ENCODE measurements at places on chromosomes 2 and 18.

DNA sequence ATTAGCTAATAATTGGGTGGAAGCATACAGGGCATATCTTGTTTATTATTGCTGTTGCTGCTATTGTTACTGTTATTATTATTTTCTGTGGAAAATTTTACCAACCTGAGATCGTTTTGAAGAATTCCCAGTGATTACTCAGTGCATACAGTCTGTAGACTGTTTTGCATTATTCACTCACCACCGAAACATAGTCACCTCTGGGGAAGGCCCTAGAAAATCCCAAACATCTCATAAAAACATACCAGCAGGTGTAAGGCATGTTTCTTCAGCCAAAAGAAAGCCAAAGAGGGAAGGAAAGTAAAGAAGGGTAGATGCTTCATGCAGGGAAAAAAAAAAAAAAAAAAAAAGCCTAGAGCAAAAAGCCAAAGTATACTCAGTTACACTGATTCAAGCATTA, 647.7 kb downstream of the BCL11A start:
- DNase-seq, result no peak

DNA sequence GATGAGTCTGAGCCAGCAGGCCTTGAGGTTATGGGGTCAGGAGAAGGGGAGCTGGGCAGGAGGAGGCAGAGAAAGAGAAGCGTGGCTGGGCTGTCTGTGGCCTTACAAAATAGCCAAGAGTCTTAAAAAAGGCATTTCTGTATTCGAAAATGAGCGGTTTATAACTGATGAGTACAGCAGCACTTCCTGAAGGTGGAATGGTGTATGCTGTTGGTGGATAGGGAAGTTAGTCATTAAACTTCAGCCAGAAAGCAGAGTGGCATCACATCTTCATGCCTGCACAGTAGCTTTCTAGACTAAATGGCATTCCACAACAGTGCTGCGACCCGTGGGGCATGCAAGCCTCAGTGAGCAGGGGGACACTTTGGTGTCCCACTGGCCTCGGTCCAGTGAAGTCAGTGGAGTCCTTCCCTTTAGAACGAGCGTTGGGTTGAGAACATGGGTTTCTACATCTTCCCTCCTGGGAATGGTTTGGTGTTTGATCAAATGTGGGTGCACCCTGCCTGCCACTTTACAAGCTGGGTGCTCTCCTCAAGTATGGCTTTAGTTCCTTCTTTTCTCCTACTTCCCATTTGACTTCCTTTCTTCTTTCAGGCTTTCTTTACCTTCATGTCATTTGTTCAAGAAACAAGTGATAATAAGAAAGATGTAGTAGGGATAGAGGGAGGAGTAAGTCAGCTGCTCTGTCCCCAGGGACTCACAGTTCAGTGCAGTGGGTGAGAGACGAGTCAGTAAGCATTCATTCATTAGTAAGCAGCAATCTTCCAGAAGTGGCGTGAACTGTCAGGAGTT, 96.3 kb downstream of the ARMC9 start:
- no peak for DNase-seq

DNA sequence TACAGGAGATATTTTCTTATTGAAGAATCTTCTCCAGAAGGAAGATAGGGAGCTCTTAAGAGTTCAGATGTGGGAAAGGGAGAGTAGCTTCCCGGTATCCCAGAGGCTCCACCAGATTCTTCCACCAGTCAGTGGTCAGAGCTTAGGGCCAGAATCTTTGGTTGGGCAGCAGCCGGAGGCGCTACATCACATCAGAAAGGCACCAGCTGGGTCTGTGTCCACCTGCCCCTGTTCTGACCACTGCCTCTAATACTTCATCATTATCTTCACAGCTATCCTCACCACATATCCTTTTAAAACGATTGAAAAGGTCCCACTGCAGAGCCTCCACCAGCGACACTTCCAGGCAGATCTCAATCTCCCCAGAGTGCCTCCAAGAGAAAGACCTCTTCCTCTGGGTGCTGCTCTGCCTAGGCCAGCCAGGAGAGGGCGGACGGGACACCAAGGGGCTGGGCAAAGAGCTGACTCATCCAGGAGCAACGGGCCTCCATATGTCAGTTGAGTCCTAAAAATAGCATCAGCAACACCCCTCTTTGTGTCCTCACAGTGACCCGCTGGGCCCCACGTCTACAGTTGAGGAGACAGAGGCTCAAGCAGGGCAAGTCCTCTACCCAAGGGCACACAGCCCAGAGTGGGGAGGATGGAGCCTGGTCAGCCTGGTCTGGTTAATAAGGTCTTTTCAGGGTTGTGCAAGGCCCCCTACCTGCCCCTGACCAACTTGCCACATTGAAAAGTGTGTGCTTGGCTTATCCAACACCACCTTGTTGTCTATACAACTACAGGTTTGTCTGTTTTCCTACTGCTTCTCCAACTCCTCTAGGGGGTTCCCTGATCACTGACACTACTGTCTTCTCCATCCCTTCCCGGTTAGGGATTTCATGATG, 81.2 kb downstream of the ADD2 start:
- no peak for DNase-seq

GRCh38 chr2:74031959-74032287, 47.2 kb downstream of the TET3 start:
- no peak for DNase-seq

DNA sequence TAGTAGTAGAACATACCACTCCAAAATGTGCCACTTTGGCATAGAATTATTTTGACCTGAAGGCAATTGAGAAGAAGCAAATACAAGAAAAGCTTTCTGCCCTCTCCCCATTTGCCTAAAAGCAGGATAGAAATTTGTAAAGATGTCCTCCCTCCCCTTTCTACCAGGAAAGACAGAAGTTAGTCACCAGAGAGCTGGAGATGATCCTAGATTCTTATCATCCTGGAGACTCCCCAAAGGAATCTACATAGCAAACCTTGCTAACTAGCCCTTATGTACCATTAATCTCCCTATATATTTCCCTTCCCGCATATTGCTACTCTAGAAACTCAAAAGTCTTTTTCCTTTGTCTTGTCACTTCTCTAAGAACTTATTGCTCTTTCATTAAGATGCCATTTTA, 12.6 kb upstream of the TMEM37 start:
- DNase-seq, result no peak

DNA sequence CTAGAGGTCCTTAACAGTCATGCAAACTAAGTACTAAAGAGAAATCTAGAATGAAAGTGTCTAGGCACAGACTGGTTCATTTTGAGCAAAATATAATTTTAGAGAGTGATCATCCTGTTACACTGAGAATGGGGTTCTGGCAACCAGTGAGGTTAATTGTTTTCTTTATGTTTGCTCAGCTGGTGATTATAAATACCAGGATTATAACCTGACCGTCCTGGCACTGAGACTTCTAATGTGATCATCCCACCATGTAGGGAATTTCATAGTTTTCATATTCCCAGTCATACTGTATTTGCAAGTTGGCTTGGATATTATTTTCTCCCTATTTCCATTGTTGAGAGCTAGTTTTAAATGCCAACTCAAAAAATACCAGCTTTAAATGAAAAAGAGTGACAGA, 852.5 kb upstream of the LRATD1 start:
- DNase-seq, result no peak

GRCh38 chr2:86031606-86032005, 74.1 kb downstream of the POLR1A start:
- DNase-seq, result no peak

DNA sequence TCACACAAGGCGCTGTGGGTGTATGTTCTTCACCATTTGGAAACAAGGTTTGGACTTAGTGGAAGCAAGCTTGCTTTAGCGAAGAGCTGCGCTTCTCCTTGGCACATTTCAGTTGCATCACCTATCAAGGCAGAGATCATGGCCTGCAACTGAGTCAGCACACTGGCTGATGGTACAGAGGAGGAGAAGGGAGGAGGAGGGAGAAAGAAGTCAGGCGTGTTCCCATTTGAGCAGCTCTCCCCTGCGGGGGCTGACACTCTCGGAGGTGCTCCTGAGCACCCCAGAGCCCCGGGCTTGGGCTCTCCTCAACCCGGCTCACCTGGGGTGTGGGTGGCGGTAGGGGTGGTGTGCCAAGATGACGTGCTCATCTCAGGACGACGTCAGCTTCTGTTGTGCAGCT, 6.0 kb upstream of the SERPINB5 start:
- no peak for DNase-seq

- no peak for DNase-seq
These were observed 88.3 kb upstream of the KCNH7 start for GRCh38 chr2:162926907-162927306.
